ENCODE measurements at places on chromosomes 7 and 10.

DNA sequence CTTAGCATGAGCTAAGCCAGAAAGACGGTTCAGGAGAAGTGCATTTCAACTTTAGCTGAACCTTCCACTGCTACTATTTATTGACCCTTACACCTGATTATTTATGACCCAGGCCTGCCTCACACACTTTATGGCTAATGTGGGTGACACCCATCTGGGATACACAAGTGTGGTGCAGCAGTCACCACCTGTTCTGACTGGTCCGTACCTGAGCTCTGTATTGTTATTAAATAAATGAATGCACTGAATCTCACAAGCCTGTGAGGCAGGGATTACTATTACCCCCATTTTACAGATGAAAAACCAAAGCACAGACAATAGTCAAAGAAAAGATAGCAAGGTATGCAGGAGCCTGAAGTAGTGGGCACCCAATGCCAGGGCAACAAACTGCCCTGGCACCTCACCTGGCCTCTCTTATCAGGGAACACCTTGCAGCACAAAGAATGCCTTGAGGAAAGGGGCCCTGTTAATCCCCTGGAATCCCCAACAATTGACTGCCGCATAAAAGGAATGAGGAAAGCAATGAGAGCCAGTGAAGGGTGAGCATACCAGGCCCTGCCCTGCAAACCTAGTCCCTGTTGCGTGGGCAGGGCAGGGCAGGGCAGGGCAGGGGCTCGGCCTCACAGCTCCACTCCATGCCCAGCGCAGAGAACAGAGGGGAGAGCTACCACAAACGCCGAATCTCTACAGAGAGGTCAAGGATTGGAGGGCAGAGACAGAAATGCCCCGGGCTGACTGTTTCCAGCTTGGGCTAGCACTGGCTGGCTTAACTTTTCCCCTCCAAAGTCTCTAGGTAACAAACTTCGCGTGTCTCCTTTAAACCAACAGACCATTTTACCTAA lies 1.3 kb downstream of the ANXA11 start:
- peaks cover 28% of the 10 kb centered on the region for H3K36me3 ChIP-seq
- peak; percentile 17 for DNase-seq
- peaks cover 54% of the 10 kb centered on the region for H3K4me1 ChIP-seq
- peak overlapping the region; percentile 98 for H3K4me3 ChIP-seq

DNA sequence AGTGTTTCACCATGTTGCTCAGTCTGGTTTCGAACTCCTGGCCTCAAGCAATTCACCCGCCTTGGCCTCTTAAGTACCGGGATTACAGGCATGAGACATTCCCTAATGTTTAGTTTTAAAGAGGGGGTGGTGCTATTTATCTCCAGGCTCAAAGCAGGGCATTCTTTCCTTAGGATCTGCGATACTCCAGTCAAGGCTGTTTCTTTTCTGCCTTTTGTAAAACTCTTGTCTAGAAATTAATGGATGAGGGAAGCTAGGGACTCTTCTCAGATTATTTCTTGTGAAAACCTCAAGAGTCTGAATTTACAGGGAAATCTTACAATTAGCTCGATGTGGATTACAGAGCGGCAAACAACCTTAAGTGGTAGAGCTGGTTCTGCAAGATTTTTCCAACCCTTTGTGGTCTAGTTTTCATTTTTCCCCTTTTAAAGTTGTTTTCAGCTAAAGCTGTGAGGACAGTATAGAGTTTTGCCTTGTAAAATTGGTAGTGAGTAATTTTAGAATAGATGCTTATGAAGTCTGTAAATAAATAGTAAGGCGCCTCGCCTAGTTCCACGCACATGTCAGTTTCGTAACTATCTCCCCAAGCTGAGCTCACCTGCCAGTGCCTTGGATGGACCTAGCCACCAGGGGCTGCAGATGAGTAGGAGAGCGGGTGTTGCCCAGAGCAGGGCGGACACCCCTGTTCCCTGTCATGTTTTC lies 53.1 kb downstream of the CUX1 start:
- H3K4me3 ChIP-seq, result no peak overlapping the region
- no peaks in the 10 kb centered on the region for H3K4me1 ChIP-seq
- no peaks in the 10 kb centered on the region for H3K27me3 ChIP-seq
- DNase-seq, result no peak
- H3K36me3 ChIP-seq, result no peaks in the 10 kb centered on the region

- no peak for DNase-seq
- H3K4me1 ChIP-seq, result peaks cover 31% of the 10 kb centered on the region
- no peaks in the 10 kb centered on the region for H3K27me3 ChIP-seq
Observed at GRCh38 chr10:3879073-3879472, 94.1 kb upstream of the KLF6 start.

GRCh38 chr10:6637053-6637452 lies 57.0 kb upstream of the PRKCQ start:
- H3K4me1 ChIP-seq, result peaks cover 31% of the 10 kb centered on the region
- peaks cover 5% of the 10 kb centered on the region for H3K36me3 ChIP-seq
- no peaks in the 10 kb centered on the region for H3K27me3 ChIP-seq
- no peak overlapping the region for H3K27ac ChIP-seq
- DNase-seq, result no peak

DNA sequence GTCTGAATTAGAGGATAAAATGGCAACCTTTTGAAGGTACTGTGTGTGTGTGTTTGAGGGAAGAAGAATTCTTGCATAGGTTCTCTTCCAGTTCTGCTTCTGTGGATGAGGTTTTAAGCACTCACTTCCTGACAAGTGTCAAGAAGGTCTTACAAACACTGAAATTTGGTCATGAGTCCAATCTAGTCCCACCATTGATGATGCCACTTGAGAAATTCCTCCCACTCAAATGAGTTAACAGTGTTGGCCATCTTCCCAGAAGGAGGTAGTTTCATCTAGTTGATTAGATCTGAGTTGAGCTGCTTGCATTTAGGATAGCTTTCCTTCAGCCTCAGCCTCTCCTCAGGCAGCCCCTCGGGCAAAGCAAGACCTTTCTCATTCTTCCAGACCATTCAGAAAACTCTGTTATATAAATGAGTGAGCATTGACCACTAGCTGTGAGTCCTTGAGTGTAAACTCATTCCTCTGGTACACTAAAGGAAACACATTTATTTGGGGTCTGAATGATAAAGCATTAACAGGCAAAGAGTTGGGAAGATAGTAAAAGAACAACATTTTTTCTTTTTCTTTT lies 189.5 kb downstream of the TRIL start:
- H3K27ac ChIP-seq, result no peak overlapping the region
- no peaks in the 10 kb centered on the region for H3K4me1 ChIP-seq
- no peaks in the 10 kb centered on the region for H3K36me3 ChIP-seq

DNA sequence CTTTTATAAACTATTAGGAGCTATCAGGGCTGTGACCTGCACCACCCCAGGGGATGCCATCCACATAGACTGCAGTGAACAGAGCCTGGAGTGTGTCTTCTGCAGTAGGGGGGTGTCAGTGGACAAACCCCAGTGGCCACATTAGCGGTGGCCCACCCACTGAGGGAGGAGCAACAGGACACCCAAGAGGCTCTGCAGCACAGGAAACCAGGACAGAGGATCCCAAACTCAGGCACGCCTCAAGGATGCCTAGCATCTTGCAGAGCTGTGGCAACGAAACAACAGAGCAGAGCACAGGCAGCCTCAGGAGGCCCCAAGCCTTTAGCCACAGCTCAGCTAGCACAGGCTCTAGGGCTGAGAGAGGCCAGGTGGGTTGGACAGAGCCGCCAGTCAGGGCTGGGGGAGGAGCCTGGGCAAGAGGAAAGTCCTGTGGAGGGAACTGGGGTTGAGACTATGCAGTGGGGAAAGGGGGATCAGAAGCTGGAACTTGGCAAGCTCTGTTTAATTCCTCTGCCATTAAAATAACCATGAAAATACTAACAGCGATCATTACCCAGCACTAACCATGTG lies 53.8 kb downstream of the GRID1 start:
- no peak for DNase-seq
- H3K27ac ChIP-seq, result no peak overlapping the region
- H3K27me3 ChIP-seq, result no peaks in the 10 kb centered on the region
- H3K4me3 ChIP-seq, result no peak overlapping the region

DNA sequence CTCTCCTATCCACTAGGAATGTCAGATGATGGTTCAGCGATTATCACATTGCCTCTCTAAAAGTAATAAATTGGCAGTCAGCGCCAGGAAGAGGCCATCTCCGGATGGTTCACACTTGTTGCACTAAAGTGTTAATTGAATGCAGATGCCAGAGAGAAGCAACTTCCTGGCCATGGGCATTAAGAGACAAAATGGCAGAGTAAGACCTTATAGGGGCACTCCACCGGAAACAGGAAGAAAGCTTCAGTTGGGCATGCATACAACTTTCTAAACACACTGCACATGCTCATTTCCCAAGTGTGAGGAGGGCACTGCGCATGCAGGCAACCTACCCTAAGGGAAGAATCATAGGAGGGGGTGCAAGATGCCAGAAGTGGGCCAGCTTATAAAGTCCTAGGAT lies 71.7 kb upstream of the AUTS2 start:
- no peaks in the 10 kb centered on the region for H3K36me3 ChIP-seq
- no peak overlapping the region for H3K27ac ChIP-seq
- H3K4me1 ChIP-seq, result no peaks in the 10 kb centered on the region
- no peak overlapping the region for H3K4me3 ChIP-seq
- no peak for DNase-seq

- H3K36me3 ChIP-seq, result no peaks in the 10 kb centered on the region
- H3K27me3 ChIP-seq, result peaks cover 65% of the 10 kb centered on the region
- H3K27ac ChIP-seq, result no peak overlapping the region
- no peak for DNase-seq
- peaks cover 14% of the 10 kb centered on the region for H3K4me1 ChIP-seq
Observed at GRCh38 chr7:121330053-121330833, 1.4 kb downstream of the WNT16 start.

GRCh38 chr10:12849319-12850181 lies 152.0 kb downstream of the CCDC3 start:
- no peak for DNase-seq
- H3K27me3 ChIP-seq, result peaks cover 5% of the 10 kb centered on the region
- H3K36me3 ChIP-seq, result no peaks in the 10 kb centered on the region
- no peak overlapping the region for H3K4me3 ChIP-seq
- no peak overlapping the region for H3K27ac ChIP-seq

- H3K27me3 ChIP-seq, result no peaks in the 10 kb centered on the region
- DNase-seq, result no peak
- no peak overlapping the region for H3K4me3 ChIP-seq
- no peaks in the 10 kb centered on the region for H3K4me1 ChIP-seq
Observed at GRCh38 chr7:124443762-124444161, 321.8 kb downstream of the GPR37 start.

GRCh38 chr7:69803699-69804516 lies 205.6 kb downstream of the AUTS2 start:
- no peak overlapping the region for H3K27ac ChIP-seq
- H3K4me3 ChIP-seq, result no peak overlapping the region
- H3K4me1 ChIP-seq, result peaks cover 7% of the 10 kb centered on the region
- H3K36me3 ChIP-seq, result no peaks in the 10 kb centered on the region
- H3K27me3 ChIP-seq, result peaks cover 2% of the 10 kb centered on the region

GRCh38 chr7:116339564-116339963 lies 129.2 kb downstream of the TES start:
- peaks cover 3% of the 10 kb centered on the region for H3K4me1 ChIP-seq
- peaks cover 18% of the 10 kb centered on the region for H3K27me3 ChIP-seq
- H3K4me3 ChIP-seq, result no peak overlapping the region
- H3K27ac ChIP-seq, result no peak overlapping the region

GRCh38 chr10:80078448-80079311 lies at the start of gene TMEM254:
TMEM254 (plus strand) TSS chr10:80078665; CDS start chr10:80078700, 35 bp downstream.
- no peaks in the 10 kb centered on the region for H3K27me3 ChIP-seq
- no peaks in the 10 kb centered on the region for H3K36me3 ChIP-seq
- peak within 1 kb of the TSS; percentile 94 for H3K4me3 ChIP-seq
- H3K4me1 ChIP-seq, result peaks cover 29% of the 10 kb centered on the region
- H3K27ac ChIP-seq, result peak within 1 kb of the TSS; percentile 89

DNA sequence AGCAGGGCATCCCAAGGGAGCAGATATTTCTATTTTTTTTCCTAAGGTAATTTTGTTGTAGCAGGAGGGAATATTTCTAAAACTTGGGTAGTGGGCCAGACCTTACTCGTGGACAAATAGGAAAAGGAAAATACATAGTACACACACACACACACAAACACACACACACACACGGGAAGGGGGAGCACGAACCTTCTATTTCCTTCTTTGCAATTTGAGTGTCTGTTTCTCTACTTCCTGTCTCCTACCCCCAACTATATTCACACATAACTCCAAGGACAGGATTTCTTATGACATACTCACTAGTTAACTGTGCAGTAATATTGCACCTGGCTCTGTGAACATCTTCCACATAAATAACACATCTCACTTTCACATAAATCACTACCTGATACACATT lies 4.4 kb downstream of the LDB1 start:
- H3K27ac ChIP-seq, result peak overlapping the region; percentile 94
- peak overlapping the region; percentile 76 for H3K4me3 ChIP-seq
- peaks cover 64% of the 10 kb centered on the region for H3K4me1 ChIP-seq
- DNase-seq, result no peak
- H3K36me3 ChIP-seq, result peaks cover 13% of the 10 kb centered on the region

GRCh38 chr7:74092964-74093471 lies 9.4 kb downstream of the LIMK1 start:
- no peak overlapping the region for H3K4me3 ChIP-seq
- peak overlapping the region; percentile 97 for H3K27ac ChIP-seq
- H3K36me3 ChIP-seq, result peaks cover 16% of the 10 kb centered on the region
- H3K27me3 ChIP-seq, result no peaks in the 10 kb centered on the region

- H3K36me3 ChIP-seq, result peaks cover 47% of the 10 kb centered on the region
- peak overlapping the region; percentile 91 for H3K27ac ChIP-seq
- peak overlapping the region; percentile 90 for H3K4me3 ChIP-seq
- no peak for DNase-seq
- H3K27me3 ChIP-seq, result no peaks in the 10 kb centered on the region
Observed at GRCh38 chr7:44883961-44884620, 1.2 kb downstream of the PURB start.

- no peaks in the 10 kb centered on the region for H3K4me1 ChIP-seq
- DNase-seq, result no peak
- H3K4me3 ChIP-seq, result no peak overlapping the region
- no peaks in the 10 kb centered on the region for H3K27me3 ChIP-seq
- H3K36me3 ChIP-seq, result no peaks in the 10 kb centered on the region
- H3K27ac ChIP-seq, result no peak overlapping the region
Observed at GRCh38 chr7:117155694-117156093, 167.2 kb downstream of the WNT2 start.

GRCh38 chr7:134850066-134850465 lies 70.6 kb downstream of the CALD1 start:
- DNase-seq, result no peak
- H3K4me3 ChIP-seq, result no peak overlapping the region
- H3K4me1 ChIP-seq, result peaks cover 32% of the 10 kb centered on the region
- H3K36me3 ChIP-seq, result peaks cover 16% of the 10 kb centered on the region
- no peak overlapping the region for H3K27ac ChIP-seq

- no peaks in the 10 kb centered on the region for H3K36me3 ChIP-seq
- no peak overlapping the region for H3K4me3 ChIP-seq
- H3K27me3 ChIP-seq, result no peaks in the 10 kb centered on the region
Observed at GRCh38 chr7:46716926-46717325, 795.9 kb upstream of the IGFBP3 start.

DNA sequence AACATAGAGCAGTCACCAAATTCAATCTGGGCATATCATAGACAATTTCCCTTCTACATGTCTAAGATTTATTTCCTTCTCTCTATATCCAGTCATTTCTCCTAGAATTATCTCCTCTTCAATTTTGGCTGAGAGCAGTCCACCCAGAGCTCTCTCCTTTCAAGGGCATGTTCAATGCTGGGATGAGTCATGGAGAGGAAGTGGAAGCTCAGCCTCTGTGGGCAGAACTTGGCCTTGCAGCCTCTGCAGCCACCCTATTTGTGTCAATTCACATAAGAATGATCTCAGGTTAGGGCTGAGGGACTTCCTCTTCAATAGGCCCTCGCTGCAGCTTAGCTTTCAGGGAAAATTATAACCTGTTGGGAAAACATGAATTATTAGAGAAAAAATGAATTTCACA lies 560.8 kb downstream of the POM121L12 start:
- H3K4me1 ChIP-seq, result no peaks in the 10 kb centered on the region
- H3K27ac ChIP-seq, result no peak overlapping the region
- no peaks in the 10 kb centered on the region for H3K36me3 ChIP-seq
- H3K4me3 ChIP-seq, result no peak overlapping the region
- DNase-seq, result no peak
